ENCODE measurements at places on chromosomes 12 and 14.

DNA sequence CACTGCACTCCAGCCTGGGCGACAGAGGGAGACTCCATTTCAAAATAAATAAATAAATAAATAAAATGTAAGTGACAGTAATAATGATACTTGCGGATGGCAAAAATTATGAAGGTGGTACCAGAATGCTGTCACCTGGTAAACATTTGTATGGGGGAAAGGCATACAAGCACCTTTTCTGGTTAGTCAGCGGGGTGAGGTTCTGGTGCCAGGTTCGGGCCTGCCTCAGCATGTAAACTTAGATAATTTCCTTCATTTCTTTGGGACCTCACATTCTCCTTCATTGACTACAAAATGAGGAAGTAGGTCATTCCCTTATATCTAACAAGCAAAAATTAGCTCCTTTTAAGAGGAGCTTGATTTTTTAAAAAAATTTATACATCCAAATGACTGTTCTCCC, 10.8 kb downstream of the VTI1B start:
- no peak for DNase-seq

- DNase-seq, result peak; percentile 37
Measured at GRCh38 chr14:98957211-98958047, 314.6 kb downstream of the BCL11B start.

GRCh38 chr14:31057701-31058364, 31.7 kb upstream of the STRN3 start:
- no peak for DNase-seq

GRCh38 chr14:65600742-65601141, 188.2 kb downstream of the FUT8 start:
- no peak for DNase-seq

DNA sequence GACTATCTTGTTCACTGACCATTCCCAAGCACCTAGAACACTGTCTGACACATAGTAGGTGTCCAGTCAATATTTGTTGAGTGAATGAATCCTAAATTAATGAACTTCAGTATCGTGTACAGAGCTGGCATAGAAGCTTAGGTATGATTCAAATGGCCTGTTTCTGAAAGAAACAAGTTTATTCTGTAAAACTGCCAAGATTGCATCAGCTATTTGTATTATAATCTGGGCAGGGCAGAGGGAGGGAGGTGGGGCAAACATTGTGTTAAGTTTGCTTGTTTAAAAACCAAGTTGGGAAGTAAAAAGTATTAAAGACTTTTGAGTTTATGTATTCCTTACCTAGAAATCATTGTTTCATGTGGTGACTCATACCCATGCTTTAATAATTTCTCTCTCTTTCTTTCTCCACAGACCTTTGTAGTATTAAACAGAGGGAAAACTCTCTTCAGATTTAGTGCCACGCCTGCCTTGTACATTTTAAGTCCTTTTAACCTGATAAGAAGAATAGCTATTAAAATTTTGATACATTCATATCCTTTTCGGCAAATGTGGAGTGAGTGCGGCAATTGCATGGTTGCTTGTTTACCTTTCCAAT, 92.8 kb downstream of the SCN8A start:
- DNase-seq, result no peak

DNA sequence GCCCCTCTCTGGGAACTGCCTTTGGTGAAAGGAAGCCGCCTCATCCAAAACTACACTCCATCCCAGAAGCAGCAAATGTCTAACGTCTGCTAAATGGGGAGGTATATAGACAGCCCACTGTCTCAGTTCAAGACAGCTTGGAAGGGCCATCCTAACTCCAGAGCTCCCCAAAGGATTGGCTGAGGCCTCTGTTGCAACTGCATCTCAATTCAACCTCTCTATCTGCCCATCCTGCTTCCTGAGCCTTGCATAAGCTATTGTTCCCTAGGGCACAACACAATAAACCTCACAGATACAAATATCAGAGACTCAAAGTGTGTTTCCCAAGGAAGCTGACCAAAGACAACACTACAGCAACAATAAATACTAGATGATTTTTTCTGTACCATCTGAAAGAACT, 495.2 kb upstream of the SOX5 start:
- DNase-seq, result no peak

GRCh38 chr14:29220566-29220965, 454.0 kb downstream of the FOXG1 start:
- no peak for DNase-seq

DNA sequence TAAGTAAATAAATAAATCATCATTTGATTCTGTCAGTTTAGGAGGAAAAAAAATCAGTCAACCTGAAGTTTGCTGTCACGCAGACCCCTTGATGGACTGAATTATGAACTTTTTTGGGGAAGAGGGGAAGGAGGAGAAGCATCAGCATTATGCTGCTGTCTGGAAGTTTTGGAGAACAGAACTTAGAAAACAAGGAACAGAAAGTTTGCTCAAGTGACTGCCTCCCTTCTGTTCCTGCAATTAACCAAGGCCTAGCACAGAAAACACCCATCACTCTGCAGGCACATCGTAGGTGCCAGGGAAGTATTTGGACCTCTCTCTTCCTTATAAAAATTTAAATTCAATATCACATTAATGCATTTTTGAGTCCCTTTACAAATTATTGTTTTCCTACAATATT, 283.8 kb downstream of the VRK1 start:
- no peak for DNase-seq

DNA sequence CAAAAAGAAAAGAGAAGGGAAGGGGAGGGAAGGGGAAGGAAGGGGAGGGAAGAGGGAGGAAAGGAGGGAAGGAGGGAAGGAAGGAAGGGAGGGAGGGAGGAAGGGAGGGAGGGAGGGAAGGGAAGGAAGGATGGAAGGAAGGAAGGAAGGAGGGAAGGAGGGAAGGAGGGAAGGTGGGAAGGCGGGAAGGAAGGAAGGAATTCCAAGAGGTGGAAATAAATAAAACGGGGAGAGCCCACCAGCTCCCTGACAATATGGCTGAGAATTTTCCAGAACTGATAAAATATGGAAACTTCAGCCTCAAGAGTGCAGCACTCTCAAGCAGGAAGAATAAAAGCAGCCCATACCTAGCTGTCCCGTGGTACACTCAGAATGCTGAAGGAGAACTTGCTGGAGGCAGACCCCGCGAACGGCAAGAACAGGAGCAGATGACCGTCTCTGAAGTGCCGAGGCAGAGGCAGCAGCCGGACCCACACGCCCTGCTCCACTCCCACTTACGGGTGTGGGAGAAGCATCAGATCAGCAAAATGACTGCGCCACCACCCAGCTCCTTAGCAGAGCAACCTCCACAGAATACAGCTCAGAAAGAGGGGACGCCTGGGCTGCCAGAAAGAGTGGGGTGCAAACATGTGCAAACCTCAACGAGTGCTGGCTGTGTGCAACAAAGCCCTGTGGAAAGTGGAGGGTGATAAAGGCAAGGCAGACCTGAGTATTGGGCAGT, 34.1 kb upstream of the INF2 start:
- DNase-seq, result no peak

GRCh38 chr14:74840603-74841030, 35.3 kb downstream of the PROX2 start:
- DNase-seq, result no peak

GRCh38 chr14:77782202-77782601, 17.7 kb upstream of the ADCK1 start:
- DNase-seq, result no peak

GRCh38 chr12:109861689-109862314, 18.5 kb downstream of the GLTP start:
- DNase-seq, result no peak

DNA sequence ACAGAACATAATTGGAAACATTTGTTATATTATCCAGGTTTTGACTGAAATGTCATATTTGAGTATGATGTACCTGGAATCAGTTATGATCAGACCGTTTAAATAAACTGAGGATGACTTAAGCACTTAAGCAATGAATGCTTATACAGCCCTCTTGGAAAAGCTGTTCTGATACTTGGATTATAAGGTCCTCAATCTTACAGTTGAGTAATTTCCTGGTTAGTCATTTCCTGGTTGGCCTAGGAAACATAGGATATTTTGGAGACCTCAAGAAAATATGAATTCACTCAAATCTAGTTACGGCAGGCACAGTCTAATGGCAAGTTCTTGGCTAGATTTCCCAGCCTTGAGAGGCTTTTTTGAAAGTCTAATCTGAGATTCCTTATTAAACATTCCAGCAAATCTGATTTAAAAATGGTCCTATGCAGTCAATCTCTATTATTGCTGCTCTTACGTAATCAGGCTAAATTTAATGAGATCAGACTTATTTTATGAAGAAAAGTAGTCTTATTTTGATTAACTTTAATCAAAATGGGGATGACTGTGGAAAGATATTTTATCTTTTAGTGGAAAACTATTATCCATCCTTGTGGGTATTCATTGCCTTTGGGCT, 447.2 kb downstream of the SNAPC1 start:
- DNase-seq, result no peak

GRCh38 chr14:63852271-63852816, 460 bp upstream of the SYNE2 start:
- DNase-seq, result no peak

GRCh38 chr12:127660961-127661360, 606.0 kb upstream of the TMEM132C start:
- DNase-seq, result no peak

GRCh38 chr14:75467763-75468162, 39.9 kb downstream of the JDP2 start:
- no peak for DNase-seq

GRCh38 chr12:19410211-19410610, 29.1 kb upstream of the AEBP2 start:
- DNase-seq, result no peak

- peak; percentile 94 for DNase-seq
Measured at GRCh38 chr12:54379398-54380201, 4.9 kb downstream of the ZNF385A start.

DNA sequence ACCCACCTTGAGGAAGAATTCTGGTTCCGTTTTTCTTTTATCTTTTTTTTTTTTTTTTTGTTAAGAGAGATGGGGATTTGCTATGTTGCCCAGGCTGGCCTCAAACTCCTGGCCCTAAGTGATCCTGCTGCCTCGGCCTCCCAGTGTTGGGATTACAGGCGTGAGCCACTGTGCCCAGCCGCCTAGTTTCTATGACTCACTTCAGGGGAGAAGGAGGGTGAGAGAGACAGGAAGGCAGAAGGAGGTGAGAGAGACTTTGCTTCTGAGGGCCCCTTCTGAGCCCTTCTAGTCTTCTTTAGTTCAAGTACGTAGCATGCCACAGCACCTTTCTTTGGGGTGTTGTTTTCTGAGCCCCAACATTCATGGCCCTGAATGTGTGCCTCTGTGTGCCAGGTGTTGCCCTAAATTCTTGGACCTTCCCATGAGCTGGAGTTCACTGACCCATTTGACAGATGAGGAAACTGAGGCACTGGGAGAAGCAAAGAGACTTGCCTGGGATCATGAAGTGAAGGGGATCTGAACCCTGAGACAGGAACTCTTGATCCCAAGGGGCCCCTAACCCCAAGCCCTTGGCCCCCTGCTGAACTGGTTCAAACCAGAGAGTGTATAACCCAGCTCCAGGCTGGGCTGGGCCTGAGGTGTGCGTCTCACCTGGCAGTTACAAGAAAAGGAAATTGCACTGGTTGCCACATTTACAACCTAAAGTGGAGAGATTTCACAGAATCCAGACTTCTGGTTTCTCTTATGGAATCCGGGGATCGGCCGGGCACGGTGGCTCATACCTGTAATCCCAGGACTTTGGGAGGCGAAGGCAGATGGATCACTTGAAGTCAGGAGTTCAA, 20.8 kb downstream of the SH2B3 start:
- no peak for DNase-seq

DNA sequence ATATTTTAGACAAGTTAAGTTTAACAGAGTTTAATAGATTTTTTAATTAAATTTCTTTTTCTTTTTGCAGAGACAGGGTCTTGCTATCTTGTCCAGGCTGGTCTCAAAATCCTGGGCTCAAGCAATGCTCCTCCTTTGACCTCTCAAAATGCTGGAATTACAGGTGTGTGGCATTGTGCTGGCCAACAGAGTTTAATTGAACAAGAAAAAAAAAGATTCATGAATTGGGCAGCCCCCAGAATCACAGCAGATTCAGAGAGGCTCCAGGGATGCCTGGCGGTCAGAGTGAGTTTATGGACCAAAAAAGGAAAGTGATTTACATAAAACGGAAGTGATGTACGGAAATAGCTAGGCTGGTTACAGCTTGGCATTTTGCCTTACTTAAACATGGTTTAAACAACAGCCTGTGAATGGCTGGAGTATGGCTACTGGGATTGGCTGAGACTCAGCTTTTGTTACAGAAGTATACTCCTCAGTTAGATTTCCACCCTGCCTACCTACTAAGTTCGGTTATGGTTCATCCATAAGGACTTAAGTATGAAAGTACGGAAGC, 14.5 kb upstream of the TESPA1 start:
- DNase-seq, result no peak

DNA sequence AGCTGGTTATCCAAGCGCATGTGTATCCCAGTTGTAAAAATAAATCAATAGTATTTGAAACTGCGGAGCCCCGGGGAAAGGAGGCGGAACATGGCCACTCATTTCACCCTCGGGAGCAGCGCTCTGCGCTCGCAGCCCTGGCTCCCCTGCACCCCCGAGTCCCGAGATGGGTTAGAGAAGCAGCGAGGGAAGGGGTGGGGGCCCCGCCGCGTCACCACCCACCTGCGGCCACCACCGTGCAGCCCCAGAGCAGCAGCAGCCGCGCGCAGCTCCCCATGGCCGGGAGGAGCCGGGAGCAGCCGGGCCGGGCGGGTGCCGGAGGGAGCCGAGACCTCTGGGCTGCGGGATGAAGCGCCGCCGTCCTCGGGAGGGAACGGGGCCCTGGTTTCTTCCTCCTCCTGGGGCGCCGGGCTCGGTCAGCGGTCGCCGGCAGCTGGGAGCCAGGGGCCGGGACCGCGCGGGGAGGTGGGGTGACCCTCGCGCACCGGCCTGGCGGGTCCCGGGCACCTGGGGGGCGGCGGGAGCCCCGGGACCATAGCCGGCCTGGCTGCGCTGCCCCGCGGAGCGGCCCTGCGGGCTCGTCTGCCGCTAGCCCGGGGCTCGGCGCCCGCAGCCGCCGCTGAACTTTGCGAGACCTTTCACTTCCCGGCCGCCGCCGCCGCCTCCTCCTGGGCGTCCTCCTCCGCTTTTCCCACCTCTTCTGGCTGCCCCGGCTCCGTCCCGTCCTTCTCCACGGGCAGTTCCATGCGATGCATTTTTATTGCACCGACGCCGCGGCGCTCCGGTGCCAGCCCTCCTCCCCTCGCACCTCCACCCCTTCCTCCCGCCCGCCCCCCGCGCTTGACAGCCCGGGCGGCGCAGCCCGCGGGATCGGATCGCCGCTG, at the start of gene NTN4:
TSS of gene NTN4 (minus strand) at position 732 of the 884 bp plus-strand sequence. CDS start at position 277, 455 bp downstream.
- peak; percentile 61 for DNase-seq

- DNase-seq, result no peak
Measured at GRCh38 chr12:45475594-45475993, 253.9 kb upstream of the ARID2 start.

DNA sequence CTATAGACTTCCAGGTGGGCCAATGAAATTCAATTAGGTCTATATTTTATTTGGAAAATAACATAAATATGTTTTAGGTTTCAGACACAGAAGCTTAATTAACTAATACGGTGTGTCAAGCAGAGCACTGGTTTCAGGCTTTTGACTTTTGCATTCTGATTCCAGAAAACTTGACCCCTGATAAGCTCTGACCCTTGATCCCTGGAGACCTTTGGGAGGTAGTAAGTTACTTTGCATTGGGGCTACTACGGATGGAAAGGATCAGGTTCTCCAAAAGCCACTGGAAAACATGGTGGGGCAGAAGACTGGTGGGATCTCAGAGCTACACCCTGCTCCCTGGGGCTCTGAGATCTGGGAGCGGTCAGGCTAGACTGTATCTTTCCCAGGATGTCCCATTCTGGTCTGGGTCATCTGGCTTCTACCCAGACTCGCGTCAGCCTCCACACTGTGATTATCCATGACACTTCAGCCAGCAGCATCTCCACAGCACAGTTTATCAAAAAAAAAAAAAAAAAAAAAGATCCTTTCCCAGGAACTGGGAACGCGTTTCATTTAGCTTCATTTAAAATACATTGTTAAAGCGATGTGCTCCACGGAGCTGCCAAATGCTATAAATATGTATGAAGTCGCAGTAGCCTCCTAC, 17.8 kb upstream of the EMP1 start:
- no peak for DNase-seq

All from activated CD8-positive, alpha-beta memory T cell treated with anti-CD3 and anti-CD28 coated beads, Interleukin-2, amount 50 U/mL, for 48 hours (primary cell).